ENCODE measurements at places on chromosomes 5 and 9. TPM values are rescaled to one million over a fixed set of nuclear protein-coding genes. Genes with fewer than 3 reads are reported as not detected.

- DNase-seq, result no peak
Observed at GRCh38 chr5:179310439-179311090, 34.7 kb downstream of the ADAMTS2 start.

GRCh38 chr9:5041390-5042115, 56.5 kb downstream of the JAK2 start:
- DNase-seq, result no peak

DNA sequence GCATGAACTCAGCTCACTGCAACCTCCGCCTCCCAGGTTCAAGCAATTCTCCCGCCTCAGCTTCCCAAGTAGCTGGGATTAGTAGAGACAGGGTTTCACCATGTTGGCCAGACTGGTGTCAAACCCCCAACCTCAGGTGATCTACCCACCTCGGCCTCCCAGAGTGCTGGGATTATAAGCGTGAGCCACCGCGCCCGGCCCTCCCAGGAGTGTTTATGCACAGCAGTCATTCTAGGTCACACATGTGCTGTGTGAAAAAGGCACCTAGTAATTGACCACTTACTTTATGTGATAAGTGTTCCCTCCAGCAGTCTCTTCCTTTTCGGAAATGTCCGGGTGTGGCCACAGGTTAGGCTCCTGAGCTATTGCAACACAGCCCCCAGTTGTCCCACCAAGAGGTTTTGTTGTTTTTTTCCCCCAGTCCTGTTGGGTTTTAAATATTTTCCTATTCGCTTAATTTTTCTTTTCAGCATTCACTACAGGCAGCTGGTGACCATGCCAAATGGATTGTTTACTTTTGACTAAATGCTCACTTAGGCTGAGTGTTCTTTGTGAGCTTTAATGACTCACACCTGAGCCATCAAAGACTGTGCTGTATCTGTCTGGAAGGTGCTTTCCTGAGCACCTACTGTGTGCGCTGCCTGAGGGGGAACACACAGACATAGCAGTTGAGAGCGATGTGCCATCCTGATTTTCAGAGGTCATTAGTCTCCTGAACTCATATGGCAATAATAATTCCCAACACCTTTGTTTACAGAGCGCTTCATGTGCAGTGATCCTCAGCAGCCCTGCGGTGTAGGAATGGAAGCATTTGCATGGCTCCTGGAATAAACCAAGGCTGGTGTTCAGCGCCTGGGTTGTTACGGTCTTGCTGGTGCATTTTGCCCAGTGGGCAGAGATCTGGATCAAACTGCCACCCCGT, 94.3 kb downstream of the MVB12B start:
- peak; percentile 64 for DNase-seq

- peak; percentile 71 for DNase-seq
Observed at GRCh38 chr5:157558041-157558595, 17.5 kb downstream of the ADAM19 start.

DNA sequence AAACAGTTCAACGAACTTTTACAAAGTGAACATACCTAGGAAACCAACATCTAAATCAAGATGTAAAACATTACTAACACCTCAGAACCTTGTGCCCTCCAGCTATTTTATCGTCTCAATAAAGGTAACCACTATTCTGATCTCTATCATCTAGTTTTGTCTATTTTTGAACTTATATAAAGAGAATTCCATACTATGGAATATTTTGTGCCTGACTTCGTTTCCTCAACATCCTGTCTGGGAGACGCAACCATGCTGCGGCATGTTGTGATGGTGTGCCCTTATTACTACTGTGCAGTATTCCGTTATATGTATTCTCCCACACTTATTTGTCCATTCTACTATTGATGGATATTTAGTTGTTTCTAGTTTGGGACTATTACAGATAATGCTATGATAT, 99.2 kb downstream of the NR6A1 start:
- DNase-seq, result no peak

DNA sequence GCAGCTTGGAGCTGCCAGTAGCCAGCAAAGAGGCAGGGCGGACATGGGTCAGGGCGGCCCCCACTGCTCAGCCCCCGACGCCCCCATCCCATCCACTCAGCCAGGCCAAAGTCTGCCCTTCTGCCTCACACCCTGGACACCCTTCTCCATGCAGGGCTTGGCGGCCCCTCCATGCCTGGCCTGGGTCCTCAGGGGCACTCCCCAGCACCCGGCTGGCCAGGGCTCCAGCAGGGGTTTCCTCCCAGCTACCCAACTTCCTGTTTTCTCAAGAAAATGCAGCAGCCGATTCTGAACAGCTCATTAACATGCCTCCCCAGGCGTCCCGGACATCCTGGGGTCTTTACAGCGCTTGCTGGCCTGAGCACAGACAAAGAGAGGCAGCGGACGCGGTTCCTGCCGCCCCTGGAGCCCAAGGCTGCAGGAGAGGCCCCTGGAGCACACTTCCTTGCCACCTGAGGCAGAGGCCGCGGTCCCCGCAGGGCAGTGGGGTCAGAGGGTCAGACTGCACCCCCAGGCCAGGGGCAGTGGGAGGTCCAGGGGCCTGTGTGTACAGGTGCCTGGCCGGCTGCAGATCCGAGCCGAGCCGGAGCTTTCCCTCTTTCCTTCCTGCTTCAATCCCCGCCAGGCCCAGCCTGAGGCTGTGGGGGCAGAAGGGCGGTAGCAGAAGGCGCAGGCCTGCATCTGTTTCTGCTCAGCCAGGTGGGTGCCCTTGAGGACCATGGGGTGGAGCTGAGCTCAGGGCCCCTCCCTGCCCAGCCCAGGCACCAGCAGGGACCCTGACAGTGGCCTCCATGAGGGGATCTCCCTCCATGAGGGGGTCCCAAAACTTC, 18.7 kb upstream of the NRARP start:
- no peak for DNase-seq

- DNase-seq, result peak; percentile 10
Observed at GRCh38 chr5:110790673-110791072, 51.9 kb downstream of the SLC25A46 start.

GRCh38 chr5:6692906-6693305, 20.3 kb upstream of the TENT4A start:
- DNase-seq, result no peak

- no peak for DNase-seq
Observed at GRCh38 chr5:103283120-103283519, 24.6 kb downstream of the MACIR start.

DNA sequence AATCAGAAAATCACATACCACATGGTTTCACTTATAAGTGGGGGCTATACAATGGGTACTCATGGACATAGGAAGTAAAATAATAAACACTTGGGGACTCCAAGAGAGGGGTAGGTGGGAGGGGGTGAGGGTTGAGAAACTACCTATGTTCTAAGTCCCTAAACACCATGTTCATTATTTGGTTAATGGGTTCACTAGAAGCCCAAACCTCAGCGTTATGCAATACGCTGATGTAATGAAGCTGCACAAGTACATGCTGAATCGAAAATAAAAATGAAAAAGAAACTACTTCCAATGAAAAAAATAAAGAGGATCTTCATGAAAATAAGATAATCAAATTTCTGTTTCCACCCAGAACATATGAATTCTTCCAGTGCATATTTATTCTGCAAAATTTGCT, 208.5 kb downstream of the TMEM161B start:
- no peak for DNase-seq

- DNase-seq, result peak; percentile 18
Observed at GRCh38 chr5:90802474-90803317, 244.1 kb downstream of the ADGRV1 start.

DNA sequence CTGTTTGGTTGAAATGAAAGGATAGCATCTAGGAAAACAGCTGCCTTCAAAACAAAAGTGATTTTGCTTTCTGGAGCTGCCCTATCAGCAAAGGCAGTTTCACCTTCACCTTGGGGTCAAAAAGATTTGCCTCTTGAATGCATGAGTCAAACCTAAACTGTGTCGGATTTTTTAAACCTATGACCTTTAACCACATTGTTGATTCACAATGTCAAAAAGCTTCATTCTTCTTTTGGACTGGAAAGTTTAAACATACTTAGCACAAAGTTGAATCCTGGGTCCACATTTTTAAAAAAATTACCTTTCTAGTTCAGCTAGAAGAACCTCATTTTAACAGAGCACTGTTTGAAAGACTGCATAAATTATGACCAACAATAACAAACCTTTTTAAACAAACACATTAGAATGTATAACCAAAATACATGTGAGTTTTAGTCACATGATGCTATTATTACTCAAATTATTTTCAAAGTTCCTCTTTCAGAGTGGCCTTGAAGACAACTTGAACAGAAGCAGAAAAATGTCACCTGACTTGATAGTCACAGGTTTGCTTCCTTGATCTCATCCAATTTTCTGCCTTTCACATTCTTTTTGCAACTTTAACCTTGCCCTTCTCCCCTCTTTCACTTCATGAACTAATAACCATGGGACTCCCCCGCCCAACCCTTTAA, 109.7 kb upstream of the LHFPL2 start:
- no peak for DNase-seq

GRCh38 chr9:38022203-38022895, 46.7 kb downstream of the SHB start:
- DNase-seq, result no peak

DNA sequence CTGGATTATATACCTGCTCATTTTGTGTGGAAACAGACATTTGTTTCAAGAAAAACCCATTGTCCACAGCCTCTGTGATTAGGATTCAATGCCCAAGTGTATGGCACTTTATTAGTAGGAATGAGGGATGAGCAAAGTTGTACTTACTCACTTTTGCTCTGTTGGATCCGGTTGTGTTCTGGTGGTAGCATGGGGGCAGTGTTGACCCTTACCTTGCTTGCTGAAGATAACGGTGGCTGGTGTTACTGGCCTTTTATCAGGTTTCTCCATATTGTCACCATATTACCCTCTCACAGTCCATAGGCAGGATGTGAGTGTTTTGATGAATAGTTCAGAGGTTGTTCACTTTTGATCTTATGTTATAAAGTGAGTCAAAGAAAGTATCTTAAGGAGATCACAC, 42.7 kb upstream of the NUDT12 start:
- DNase-seq, result no peak

DNA sequence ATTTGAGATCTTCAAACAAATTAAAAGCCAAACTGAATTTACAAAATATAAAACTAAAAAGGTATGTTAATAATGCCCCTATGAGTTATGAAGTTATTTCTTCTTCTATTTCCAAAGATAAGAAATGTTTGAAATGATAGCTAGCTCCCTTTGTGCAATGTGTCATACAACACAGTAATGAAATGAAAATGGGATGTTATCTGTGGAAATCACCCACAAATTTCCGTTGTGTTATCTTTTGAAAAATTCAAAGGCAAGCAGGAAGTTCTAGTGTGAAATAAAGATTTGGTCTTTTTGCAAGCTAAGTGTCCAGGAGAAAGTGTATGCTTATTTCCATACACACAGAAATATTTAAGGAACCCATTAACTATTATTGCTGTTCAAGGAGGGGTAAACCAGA, 375.3 kb upstream of the PRR16 start:
- no peak for DNase-seq

GRCh38 chr5:39505363-39505762, 80.6 kb upstream of the DAB2 start:
- DNase-seq, result no peak

- DNase-seq, result no peak
Observed at GRCh38 chr5:132005591-132005990, 5.9 kb downstream of the ACSL6 start.

DNA sequence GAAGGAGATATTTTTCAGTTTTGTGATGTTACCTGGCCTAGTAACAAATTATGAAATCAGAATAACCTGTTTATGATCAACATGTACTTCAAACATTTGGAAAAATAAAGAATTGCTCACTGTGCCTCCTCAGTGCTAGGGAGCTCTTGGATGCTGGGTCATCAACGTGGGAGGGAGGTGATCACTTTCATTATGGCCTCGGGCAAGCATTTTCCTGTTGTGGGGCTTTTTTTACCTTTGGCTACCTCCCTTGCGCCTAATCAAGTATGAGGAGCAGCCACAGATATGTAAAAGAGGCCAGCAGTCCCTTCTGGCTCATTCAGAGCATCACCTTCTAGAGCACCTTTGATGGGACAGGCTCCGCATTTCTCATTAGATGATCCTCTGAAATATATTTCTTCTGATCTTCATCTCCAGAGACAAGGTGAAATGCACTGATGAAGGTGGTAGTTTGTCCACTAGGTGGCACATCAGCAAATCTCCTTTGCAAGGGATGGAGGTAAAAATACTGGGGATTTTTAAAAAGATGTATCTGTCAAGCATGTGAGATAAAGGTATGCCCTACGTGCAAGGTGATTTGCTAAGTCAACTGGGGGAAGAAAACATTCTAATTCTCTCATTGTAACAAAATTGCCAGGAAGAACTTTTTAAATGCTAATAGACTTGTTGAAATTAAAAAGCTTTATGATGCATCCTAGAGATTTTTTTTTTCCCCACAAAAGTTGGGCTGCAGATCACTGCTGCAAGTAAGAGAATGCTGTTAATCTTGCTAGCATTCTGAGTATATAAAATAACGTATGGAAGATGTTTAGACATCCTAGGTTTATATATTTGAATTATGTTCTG, 218.2 kb downstream of the MAST4 start:
- peak; percentile 15 for DNase-seq

- DNase-seq, result no peak
Observed at GRCh38 chr5:120504057-120504456, 40.0 kb downstream of the PRR16 start.

DNA sequence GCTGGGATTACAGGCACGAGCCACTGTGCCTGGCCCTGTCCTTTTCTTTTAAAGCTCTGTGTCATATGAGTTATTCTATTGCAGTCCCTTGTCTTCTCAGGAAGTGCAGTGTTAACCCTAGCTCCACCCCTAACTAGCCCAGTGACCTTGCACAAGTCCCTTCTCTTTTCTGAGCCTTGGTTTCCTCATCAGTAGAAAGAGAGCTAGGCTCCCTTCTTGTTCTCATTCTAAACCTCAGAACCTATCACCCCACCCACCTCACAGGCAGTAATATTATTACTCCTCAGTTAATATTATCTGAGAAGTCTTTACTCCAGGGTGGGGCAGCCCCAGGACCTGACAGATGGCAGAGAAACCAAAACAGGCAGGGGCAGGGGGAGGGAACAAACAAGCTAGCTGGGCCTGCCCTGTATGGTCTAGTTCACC, 7.2 kb downstream of the CYFIP2 start:
- DNase-seq, result no peak

- no peak for DNase-seq
Observed at GRCh38 chr5:5373351-5373989, 49.0 kb upstream of the ICE1 start.

DNA sequence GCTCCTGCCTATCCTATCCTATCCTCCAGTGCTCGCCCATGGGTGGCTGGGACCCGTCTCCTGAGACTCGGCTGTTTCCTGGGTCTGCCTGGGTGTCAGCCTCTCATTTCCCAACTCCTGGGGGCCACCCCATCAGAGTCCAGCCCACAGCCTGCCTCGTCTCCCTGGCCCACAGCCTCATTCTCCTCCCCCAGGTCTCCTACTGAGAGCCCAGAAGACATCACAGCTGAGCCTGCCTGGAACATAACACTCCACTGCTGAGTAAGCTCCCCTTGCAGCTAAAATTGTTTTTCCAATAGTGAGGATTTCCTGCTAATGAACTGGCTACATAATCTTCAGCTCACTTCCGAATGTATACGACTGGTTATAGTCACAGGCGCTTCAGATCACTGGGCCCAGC, 95.3 kb downstream of the TTLL11 start:
- no peak for DNase-seq

SGCD gene
- total RNA-seq, result 5.8 TPM

ECM2 gene
- not detected for total RNA-seq

EMB gene
- 0.02 TPM for total RNA-seq

CDO1 gene
- 0.23 TPM for total RNA-seq

Data from SJCRH30 (cell line).